ENCODE measurements at places on chromosomes 16 and 17.

DNA sequence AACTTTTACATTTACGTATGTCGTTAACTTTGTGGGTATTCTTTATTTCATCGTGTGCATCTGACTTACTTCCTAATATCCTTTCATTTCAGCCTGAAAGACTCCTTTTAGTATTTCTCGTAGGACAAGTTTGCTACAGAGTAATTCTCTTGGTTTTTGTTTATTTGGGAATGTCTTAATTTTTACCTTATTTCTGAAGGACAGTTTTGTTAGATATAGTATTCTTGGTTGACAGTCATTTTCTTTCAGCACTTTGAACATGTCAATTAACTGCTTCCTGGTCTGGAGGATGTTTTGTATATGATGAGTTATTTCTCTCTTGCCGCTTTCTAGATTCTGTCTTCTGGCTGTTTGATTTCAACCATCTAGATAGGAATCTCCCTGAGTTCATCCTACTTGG lies 109.2 kb upstream of the NACA2 start:
- peak; percentile 4 for DNase-seq

DNA sequence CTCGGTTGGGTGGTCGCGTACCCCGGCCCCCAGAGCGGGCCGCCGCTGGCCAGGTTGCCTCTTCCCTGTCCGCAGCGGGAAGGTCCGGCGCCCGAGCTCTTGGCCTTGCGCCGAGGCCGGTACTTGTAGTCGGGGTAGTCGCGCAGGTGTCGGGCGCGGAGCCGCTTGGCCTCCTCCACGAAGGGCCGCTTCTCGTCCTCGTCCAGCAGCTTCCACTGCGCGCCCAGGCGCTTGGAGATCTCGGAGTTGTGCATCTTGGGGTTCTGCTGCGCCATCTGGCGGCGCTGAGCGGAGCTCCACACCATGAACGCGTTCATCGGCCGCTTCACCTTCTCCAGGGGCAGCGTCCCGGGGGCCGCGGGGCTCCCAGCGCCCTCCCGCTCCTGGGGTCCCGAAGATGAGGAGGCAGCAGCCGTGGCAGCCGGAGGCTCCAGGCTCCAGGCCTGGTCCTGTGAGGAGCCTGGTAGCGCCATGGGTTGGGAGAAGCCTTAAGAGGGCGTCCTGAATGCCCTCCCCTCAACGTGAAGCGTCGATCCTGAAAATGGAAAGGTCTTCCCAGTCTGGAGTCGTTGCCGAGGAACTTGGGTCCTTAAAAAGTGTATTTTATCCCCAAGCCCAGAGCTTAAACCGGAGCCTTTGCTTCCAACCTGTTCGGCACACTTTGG lies 558 bp downstream of the SOX15 start:
- DNase-seq, result peak; percentile 90

GRCh38 chr17:70049801-70050591 lies 25.0 kb upstream of the KCNJ16 start:
- DNase-seq, result peak; percentile 65

GRCh38 chr17:57002904-57003303 lies 25.0 kb downstream of the SCPEP1 start:
- no peak for DNase-seq

DNA sequence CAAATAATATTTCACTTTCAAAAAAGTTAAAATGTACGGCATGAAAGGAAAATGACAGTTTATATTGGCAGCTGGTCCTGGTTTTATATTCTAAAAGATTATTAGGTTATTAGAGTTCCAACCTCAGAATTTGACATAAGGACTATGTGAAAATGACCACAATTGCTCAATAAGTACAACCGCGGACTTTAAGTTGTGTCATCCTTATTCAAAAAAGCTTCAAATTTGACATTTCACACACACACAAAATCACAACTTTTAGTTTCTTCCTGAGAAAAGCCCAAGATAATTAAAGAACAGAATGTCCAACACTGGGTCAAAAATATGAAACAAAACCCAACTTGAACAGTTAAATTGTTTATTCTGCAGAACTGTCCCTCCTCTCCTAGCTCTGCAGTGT lies 133.2 kb upstream of the AXIN2 start:
- DNase-seq, result peak; percentile 61

DNA sequence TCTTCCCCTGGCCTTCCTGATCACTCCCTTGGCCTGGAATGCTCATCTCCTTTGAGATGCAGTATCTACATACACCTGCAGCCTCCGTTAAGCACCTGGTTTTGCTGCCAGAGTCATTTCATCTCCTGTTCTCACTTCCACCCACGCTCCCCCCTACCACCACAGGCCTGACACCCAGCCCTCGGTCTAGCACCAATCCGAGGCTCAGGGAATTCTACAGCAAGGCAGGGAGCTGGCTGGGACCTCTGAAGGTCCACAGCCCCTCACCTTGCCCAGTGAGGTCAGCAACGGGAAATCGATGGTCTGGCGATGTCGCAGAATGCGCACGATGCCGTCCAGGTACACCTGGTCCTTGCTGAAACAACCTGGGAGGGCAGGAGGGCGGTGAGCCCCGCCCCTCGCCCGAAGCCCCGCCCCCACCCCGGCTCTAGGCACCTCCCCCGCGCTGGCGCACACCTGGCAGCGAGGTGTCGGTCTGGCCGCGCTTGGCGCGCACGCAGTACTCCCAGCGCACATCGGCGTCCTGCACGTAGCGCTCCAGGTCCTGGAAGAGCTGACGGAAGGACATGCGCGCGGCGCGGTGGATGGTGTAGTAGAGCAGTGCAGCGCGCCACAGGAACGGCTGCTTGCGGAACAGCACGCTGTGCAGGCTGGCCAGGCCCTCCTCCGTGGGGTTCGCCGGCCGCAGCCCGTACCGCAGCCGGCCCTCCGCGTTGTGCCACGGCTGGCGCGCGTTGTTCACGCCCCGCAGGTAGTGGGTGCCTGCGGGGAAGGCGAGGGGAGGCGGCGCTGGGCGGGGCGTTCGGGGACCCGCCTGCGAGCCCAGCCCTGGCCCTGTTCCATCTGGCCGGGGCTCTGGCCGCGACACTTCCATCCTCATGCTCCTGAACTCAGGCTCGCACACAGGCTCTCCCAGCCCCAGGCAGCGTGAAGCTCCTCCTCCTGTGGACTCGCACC lies 5.7 kb downstream of the MATCAP1 start:
- peak; percentile 73 for DNase-seq
